Fibroblast of lung (primary cell): ENCODE measurements at places on chromosomes 11 and 22. TPM values are rescaled to one million over a fixed set of nuclear protein-coding genes. Genes with fewer than 3 reads are reported as not detected.
A peak's percentile ranks its signal among the peaks of the same experiment; 100 is the strongest.

DNA sequence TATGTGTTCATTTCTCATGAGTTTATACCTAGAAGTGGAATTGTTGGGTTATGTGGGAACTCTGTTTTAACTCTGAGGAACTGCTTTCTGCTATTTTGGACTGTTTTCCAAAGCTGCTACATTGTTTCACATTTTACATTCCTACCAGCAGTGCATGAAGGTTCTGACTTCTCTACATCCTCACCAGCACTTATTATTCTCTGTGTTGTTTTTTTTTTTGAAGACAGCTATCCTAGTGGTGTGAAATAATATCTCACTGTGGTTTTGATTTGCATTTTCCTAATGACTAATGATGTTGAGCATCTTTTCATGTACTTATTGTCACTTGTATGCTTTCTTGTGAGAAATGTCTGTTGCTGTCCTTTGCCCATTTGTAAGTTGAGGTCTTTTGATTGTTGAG is 169.9 kb downstream of the COMMD9 start:
- H3K27ac ChIP-seq: no peak overlapping the region
- H3K4me1 ChIP-seq: peaks cover 6% of the 10 kb centered on the region
- no peaks in the 10 kb centered on the region for H3K36me3 ChIP-seq
- no peaks in the 10 kb centered on the region for H3K27me3 ChIP-seq
- no peak for DNase-seq

DNA sequence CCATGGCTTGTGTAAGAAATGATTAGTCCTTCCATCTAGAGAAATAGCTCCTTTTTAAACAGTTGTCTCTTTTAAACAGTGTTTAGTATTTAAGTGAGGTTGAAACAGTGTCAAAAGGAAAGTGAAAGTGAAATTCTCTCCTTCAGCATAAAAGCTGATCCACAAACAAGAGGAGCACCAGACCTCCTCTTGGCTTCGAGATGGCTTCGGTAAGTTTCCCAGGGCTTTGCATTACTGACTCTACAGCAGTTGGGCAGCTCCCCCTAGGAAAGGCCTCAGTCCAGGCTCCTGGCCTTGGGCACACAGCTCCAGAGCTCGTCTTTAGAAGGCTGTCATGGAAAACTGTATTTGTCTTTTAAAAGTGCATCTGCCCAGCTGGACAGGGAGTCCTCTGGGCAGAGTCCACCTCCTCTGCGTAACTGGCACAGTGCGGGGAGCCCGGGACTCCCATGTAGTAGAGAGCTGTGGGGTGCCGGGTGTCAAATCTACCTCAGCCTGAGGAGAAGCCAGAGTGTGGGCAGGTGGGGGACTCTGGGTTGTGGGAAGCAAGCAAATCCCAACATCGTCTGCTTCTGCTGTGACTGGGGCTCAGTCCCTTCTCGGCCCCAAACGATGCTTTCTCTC is at the start of gene PLAAT4:
PLAAT4 (plus strand) TSS at position 140 of the 624 bp plus-strand sequence; CDS start at position 201, 61 bp downstream.
- no peaks in the 10 kb centered on the region for H3K27me3 ChIP-seq
- no peaks in the 10 kb centered on the region for H3K36me3 ChIP-seq
- peak within 1 kb of the TSS; percentile 68 for H3K4me3 ChIP-seq
- DNase-seq: peak; percentile 69
- peak within 1 kb of the TSS; percentile 82 for H3K27ac ChIP-seq

GRCh38 chr11:59898046-59898445 is 19.5 kb downstream of the OOSP3 start:
- no peak overlapping the region for H3K27ac ChIP-seq
- no peak overlapping the region for H3K4me3 ChIP-seq
- no peaks in the 10 kb centered on the region for H3K36me3 ChIP-seq
- no peaks in the 10 kb centered on the region for H3K4me1 ChIP-seq
- H3K27me3 ChIP-seq: no peaks in the 10 kb centered on the region

DNA sequence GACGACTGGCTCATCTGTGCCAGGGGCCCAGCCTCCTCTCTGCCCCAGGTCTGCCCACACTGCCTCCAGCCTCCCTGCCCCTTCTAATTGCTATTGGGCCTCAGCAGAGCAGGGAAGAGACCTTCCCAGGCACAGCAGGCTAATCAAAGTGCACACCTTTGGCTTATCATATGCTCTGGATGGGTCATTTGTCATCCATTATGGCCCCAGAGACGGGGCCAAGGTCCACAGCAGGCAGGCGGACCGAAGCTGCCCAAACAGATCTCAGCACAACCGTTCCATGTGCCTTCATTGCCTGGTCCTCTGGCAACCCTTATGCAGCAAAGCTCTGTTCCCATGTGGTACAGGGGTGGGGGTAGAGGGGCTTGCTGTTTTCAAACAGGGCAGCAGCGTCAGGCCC is 66.6 kb downstream of the TP53I11 start:
- peaks cover 16% of the 10 kb centered on the region for H3K27me3 ChIP-seq
- no peaks in the 10 kb centered on the region for H3K36me3 ChIP-seq
- no peak overlapping the region for H3K27ac ChIP-seq
- no peaks in the 10 kb centered on the region for H3K4me1 ChIP-seq
- no peak for DNase-seq

GRCh38 chr11:1152316-1153104 is 5.2 kb upstream of the MUC5AC start:
- H3K36me3 ChIP-seq: no peaks in the 10 kb centered on the region
- no peaks in the 10 kb centered on the region for H3K27me3 ChIP-seq
- no peak overlapping the region for H3K27ac ChIP-seq
- H3K4me3 ChIP-seq: no peak overlapping the region
- H3K4me1 ChIP-seq: peaks cover 13% of the 10 kb centered on the region

DNA sequence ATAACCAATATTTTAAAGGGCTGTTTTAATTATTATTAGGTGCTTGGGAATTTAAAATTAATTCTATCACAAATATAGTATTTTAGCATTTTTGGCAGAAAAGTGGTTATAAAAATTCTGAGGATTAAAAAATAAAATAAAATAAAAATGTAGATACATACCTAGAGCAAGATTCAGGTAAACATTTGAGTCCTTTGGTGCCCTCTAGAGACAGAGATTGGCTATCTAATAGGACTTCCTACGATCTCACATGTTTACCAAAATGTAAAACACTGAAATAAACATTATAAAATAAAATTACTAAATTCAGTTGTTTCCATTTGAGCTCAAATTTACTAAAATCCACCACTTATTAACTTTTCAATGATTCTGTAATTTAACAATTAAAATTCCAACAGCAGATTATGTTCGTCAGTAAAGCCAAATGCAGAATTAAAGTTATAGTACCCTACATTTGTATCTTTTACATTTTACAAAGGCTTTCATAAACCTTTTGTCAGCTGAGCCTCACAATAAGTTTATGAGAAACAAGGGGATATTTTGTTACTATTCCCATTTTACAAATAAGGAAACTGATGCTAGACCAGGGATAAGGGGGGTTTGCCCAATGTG is 27.7 kb downstream of the SLC36A4 start:
- peak; percentile 26 for DNase-seq

GRCh38 chr11:8223513-8223900 is 40.2 kb downstream of the LMO1 start:
- peak; percentile 19 for DNase-seq
- no peak overlapping the region for H3K27ac ChIP-seq
- H3K36me3 ChIP-seq: no peaks in the 10 kb centered on the region
- H3K27me3 ChIP-seq: no peaks in the 10 kb centered on the region

- no peaks in the 10 kb centered on the region for H3K27me3 ChIP-seq
- H3K36me3 ChIP-seq: no peaks in the 10 kb centered on the region
- H3K4me3 ChIP-seq: no peak overlapping the region
- no peak overlapping the region for H3K27ac ChIP-seq
- DNase-seq: no peak
Observed at GRCh38 chr22:48785792-48786678, 1041.6 kb downstream of the BRD1 start.

DNA sequence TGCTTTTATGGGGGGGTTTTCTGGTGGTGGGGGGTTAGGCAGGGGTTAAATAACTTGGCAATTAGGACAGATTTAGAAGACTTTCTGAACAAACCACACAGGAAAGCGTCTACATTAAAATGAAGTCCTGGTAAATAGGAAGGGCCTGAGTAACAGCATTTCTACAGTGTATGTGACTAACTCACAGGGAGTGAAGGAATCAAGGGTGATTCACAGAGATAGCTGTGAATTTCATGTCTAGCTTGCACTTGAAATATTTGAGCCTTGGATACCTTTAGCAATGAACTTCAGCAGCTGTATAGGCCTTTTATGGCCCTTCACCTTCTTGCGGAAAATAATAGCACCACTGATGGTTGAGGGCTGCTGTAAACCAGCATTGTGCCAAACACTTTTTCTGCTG is 26.1 kb upstream of the LDHA start:
- H3K27me3 ChIP-seq: no peaks in the 10 kb centered on the region
- no peak overlapping the region for H3K4me3 ChIP-seq

DNA sequence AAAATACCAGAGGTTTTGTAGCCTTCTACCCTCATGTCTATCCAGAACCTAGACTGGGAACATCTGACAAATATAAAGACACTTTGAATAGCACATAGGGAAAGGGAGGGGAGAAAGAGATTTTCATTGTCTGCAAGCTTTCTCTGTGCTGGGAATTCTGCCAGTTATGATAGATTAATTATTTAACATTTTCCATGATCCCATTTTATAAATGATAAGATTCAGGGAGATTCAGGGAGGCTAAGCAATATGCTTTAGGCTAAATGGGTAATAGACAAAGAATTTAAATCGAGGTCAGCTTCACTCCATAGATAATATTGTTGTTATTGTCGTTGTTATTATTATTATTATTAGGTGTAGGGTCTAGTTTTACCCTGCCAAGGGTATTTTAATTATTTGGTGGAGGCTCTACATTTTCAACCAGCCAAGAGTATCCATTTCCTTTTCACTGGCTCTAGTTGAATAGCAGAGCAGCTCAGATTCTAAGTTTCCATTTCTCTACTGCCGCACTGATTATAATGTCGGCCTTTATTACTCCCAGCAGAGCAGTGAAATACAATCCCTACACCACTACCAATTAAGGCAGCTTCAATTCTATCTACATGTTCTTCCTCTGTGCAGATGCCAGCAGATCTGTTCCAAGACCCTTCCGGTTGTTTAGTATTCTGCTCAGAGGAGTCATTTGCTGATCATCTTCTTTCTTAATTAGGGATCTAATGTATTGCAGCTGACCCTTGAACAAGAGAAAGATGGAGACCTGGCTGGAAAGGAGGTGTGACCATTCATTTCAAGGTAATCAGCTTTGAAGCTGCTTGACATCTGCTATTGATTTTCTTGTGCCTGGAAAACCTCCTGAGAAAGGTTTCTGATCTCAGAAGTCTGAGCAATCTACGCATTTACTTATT is 23.8 kb upstream of the SYN3 start:
- no peak for DNase-seq

DNA sequence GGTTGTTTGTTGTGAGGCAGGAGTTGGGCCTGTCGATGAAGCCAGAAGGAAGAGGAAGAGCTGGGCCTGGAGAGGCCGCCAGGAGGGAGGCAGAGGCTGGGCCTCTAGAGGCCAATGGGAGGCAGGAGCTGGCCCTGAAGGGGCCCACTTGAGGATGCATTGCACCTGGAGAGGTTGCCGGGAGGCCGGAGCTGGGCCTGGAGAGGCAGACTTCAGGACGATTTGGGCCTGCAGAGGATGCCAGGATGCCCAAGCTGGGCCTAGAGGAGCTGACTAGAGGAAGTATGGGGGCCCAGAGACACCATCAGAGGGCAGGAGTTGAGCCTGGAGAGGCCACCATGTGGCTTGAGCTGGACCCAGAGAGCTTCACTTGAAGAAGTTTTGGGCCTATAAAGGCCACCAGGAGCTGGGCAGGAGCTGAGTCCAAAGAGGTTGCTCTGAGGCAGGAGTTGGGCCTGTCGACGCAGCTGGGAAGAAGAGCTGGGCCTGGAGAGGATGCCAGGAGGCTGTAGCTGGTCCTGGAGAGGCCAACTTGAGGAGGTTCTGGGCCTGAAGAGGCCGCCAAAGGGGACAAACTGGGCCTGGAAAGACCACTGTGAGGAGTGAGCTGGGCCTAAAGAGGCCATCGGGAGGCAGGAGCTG is 39.0 kb downstream of the OR4C45 start:
- DNase-seq: no peak
- no peaks in the 10 kb centered on the region for H3K36me3 ChIP-seq
- H3K4me1 ChIP-seq: no peaks in the 10 kb centered on the region
- H3K27ac ChIP-seq: no peak overlapping the region

- no peak for DNase-seq
- H3K4me3 ChIP-seq: no peak overlapping the region
- H3K27me3 ChIP-seq: no peaks in the 10 kb centered on the region
- H3K27ac ChIP-seq: no peak overlapping the region
- H3K36me3 ChIP-seq: peaks cover 2% of the 10 kb centered on the region
Observed at GRCh38 chr11:78226684-78227680, 38.3 kb downstream of the USP35 start.

DNA sequence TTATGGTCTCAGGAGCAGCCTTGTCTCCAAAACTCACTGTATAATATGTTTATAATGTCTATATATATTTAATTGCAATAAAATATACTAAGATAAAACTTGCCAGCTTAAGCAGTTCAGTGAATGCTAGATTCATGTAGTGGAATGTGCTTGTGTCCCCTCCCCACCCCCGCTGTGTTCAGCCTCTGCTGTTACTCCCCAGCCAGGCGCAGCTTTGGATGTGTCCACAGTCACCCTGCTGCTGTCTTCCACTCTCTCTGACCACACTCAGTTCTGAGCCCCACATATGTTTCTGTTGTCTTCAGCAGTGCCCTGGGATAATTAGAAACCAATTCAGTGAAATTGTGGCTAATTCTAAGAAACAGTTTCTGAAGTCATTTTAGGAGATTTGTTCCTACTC is 52.2 kb downstream of the PPFIA1 start:
- peaks cover 12% of the 10 kb centered on the region for H3K4me1 ChIP-seq
- no peaks in the 10 kb centered on the region for H3K27me3 ChIP-seq
- no peak overlapping the region for H3K4me3 ChIP-seq
- no peak overlapping the region for H3K27ac ChIP-seq

- DNase-seq: peak; percentile 28
- H3K36me3 ChIP-seq: peaks cover 8% of the 10 kb centered on the region
- peaks cover 20% of the 10 kb centered on the region for H3K4me1 ChIP-seq
- H3K27ac ChIP-seq: no peak overlapping the region
- H3K4me3 ChIP-seq: no peak overlapping the region
- H3K27me3 ChIP-seq: no peaks in the 10 kb centered on the region
Observed at GRCh38 chr11:64356498-64357411, 2.2 kb upstream of the RPS6KA4 start.

DNA sequence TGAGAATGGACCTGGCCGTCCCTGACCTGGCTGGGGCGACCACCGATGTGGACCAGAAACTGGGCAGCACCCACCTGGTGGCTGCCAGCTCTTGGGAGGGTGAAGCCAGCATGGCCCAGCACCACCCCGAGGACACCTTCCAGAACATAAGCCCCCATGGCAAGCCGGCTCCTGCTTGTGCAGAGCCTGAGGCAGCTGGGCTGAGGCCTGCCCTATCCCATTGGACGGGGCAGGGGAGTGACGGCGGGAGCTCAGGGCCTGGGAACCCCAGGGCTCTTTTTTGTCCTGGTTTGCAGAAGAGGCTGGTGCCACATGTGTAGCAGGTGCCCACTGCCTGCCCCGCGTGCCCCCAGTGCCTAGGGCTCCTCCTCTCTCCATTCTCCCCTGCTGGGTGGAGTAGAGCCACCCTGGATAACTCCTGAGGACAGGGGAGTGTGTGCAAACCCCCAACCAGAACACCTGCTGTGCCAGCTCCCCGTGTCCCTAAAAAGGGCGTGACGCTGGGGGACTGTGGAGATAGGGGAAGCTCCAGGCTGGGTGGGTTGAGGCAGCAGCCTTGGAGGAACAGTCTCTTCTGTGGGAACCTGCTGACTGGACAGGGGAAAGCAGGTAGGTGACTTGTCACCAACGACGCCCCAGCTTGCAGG is 11.9 kb downstream of the DUSP8 start:
- H3K4me3 ChIP-seq: no peak overlapping the region
- DNase-seq: no peak
- peaks cover 5% of the 10 kb centered on the region for H3K4me1 ChIP-seq

The P2RY2 gene
- under 0.01 and 0.17 TPM in 2 replicates for total RNA-seq

The TP53AIP1 gene
- not detected in 2 replicates for total RNA-seq

The EHF gene
- total RNA-seq: not detected in 2 replicates

The MRGPRF gene
- 63.9 and 84.2 TPM in 2 replicates for total RNA-seq

The OR6A2 gene
- under 0.01 and 0.17 TPM in 2 replicates for total RNA-seq

The LMO2 gene
- 0.17 and 0.51 TPM in 2 replicates for total RNA-seq

The KDM4E gene
- total RNA-seq: not detected in 2 replicates

The CYB5R2 gene
- total RNA-seq: 16.2 and 17.2 TPM in 2 replicates
